ENCODE measurements at places on chromosomes 11 and 22.

DNA sequence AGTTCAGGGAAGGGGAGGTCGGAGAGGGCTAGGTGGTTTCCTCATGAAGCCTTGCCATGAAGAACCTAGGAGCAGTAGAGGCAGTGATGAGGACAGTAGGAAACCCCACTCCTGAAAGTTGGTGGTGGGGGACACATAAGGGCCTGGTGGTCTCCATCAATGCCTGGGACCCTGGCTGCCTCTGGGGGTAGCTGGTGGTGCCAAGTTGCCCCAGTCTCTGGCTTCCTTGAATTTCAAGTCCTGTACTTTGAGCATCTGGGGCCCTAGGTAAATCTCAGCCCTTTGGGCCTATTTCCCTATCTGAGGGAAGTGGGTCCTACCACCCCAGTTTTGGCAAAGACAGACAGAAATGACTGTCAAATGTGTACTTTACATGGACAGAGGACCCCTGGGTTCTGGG lies 28.1 kb downstream of the AMPD3 start:
- no peak for DNase-seq

- no peak for DNase-seq
These were observed 89.8 kb downstream of the PDE2A start for GRCh38 chr11:72584293-72584938.

DNA sequence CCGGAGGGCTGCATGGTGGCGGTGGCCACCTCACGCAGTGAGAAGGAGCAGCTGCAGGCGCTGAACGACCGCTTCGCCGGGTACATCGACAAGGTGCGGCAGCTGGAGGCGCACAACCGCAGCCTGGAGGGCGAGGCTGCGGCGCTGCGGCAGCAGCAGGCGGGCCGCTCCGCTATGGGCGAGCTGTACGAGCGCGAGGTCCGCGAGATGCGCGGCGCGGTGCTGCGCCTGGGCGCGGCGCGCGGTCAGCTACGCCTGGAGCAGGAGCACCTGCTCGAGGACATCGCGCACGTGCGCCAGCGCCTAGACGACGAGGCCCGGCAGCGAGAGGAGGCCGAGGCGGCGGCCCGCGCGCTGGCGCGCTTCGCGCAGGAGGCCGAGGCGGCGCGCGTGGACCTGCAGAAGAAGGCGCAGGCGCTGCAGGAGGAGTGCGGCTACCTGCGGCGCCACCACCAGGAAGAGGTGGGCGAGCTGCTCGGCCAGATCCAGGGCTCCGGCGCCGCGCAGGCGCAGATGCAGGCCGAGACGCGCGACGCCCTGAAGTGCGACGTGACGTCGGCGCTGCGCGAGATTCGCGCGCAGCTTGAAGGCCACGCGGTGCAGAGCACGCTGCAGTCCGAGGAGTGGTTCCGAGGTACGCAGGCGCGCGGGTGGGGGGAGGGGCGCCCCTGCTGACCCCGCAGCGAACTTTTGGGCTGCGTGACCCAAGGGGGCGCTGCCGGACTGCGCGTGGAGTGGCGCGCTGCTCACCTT lies 670 bp downstream of the NEFH start:
- no peak for DNase-seq

DNA sequence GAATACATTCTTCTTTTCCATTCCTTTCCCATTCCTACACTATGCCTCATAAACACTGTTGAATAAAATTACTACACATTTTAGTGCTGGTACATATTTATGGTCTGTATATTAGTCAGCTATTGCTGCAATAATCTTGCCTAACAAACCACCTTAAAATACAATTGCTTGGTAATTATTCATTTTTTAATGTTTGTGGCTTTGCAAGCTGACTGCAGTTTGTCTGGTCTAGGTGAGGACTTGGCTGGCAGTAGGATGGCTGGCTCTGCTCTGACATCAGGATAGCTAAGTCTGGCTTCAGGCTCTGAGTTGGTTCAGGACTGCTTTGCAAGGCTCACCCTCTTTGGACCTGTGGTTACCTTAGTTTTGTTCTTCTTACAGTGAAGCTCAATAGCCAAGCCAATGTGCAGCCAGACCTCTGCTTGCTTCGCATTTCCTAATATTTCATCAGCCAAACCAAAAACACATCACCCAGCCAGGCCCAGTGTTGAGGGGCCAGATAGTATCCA lies 913.4 kb upstream of the RAG2 start:
- DNase-seq = peak; percentile 11

All from RCC 7860 (cell line).